A549 treated with RU486 at 1 μM for 4 hours (cell line): ENCODE measurements at places on chromosomes 5 and 9. TPM values are rescaled to one million over a fixed set of nuclear protein-coding genes. Genes with fewer than 3 reads are reported as not detected.

Gene CTNND2
- total RNA-seq: not detected in 5 replicates

Gene NIM1K
- total RNA-seq: 0.08 to 0.30 TPM (median 0.25 TPM) in 5 replicates

Gene NOTCH1
- total RNA-seq: 7.0 to 13.1 TPM (median 10.8 TPM) in 5 replicates

Gene OCLN
- total RNA-seq: 11.7 to 18.6 TPM (median 12.4 TPM) in 5 replicates

Gene BARX1
- total RNA-seq: 7.9 to 14.2 TPM (median 11.1 TPM) in 5 replicates

Gene EFNA5
- total RNA-seq: 16.7 to 23.3 TPM (median 19.8 TPM) in 5 replicates

Gene EGR1
- 9.3 to 15.3 TPM (median 11.8 TPM) in 5 replicates for total RNA-seq

Gene PDE6A
- total RNA-seq: 0.07 to 0.18 TPM (median 0.12 TPM) in 5 replicates

Gene ZBTB34
- total RNA-seq: 2.3 to 3.9 TPM (median 3.8 TPM) in 5 replicates

Gene CDKN2B
- total RNA-seq: not detected in 5 replicates

Gene PCDHA9
- 0.04 TPM in 1 of 5 replicates, not detected in the others for total RNA-seq

Gene SLC34A3
- total RNA-seq: 0.07 to 0.08 TPM (median 0.07 TPM) in 3 of 5 replicates, not detected in the others

Gene SEC16A
- 49.9 to 62.1 TPM (median 59.2 TPM) in 5 replicates for total RNA-seq

Gene CTNNAL1
- 36.2 to 59.4 TPM (median 49.0 TPM) in 5 replicates for total RNA-seq
